Neural progenitor cell (in vitro differentiated cells): ENCODE measurements at places on chromosomes 1 and 21. TPM values are rescaled to one million over a fixed set of nuclear protein-coding genes. Genes with fewer than 3 reads are reported as not detected.

DNA sequence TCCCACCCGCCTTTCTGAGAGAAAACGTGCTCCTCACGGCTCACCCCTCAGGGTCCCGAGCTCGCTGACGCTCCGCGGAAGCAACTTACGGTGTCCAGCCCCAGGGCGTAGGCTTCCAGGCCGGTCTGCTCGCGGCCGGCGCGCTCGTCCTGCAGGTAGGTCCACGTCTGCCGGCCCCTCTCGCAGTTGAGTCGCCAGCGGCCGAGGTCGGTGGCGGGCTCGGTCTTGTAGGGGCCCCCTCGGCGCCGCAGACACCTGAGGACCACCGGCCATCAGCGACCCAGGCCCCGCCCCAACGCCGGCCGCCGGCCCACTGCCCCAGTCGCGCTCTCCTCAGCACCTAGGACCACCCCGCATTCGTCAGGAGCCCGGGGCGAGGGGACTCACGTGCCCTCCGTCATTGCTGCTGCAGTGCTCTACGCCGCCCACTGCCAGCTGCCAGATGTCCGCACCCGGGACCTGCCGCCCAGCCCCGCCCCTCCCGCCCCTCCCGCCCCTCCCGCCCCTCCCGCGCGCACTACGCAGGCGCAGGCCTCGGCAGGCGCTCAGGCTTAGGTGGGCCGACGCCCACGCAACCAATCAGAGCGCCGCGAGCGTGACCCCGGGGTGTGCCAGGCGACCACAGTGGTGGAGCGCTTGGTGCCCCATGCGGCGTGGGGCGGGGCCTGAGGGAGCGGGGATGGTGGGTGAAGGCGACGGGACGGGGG, at the start of gene LSS:
TSS of gene LSS (minus strand) at position 430 of the 707 bp plus-strand sequence. CDS start at position 401, 29 bp downstream.
- peak; percentile 99 for DNase-seq

- no peak for DNase-seq
Observed at GRCh38 chr1:192951691-192952460, 107.3 kb downstream of the UCHL5 start.

DNA sequence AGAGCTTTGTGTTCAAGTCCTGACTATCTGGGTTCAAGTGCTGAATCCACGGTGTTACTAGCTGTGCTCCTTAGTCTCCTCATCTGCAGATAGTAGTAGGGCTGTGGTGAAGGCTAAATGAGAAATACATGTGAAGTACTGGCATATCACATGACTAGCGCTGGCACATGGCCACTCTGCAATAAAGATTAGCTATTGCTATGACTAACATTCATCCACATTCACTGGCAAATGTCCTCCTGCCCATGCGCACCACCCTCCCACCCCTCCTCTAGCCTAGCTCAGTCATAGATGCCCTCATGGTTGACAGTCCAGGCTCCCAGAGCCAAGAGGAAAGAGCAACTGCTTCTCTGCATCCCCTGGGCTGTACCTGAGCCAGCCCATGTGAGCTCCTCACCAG, 8.5 kb upstream of the COL8A2 start:
- DNase-seq: no peak

DNA sequence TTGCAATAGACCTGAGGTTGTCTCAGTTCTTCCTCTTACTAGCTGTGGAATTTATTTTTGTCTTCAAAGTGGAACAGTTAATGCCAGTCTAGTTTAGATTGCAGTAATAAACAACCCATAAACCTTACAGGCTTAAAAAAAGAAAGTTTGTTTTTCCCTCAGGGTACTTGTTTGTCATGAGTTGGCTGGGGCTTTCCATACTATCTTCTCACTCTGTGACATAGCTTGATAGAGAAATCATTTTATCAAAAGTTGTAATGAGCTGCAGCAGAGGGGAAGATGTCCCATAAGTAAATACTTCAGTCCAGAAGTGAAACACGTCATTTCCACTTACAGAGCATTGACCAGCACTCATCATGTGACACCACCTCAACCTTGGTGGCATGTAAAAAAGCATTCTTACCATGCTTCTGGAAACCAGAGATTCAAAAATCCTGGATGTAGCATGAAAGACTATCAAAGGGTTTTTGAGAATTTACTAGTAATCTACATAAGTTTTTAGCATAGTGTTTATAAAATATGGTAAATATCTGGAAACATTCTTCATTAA, 62.8 kb upstream of the COL11A1 start:
- no peak for DNase-seq

DNA sequence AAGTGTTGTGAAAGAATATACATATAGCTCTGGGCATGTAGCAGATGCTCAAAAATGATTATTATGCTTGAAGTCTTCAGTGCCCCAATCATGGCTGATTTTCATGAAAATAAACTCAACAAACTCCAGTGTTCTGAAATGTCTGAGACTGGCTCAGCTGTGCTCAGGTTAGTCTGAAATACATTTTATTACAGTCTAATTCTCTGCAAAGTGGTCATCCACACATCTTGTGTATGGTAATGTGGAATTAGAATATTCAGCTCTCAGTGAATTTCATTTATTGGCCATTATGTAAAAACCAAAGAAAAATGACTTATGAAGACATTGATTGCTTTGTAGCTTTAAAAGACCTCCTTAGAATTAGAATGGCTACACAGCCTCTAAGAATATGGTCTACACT, 109.9 kb downstream of the DISC1 start:
- DNase-seq: no peak

DNA sequence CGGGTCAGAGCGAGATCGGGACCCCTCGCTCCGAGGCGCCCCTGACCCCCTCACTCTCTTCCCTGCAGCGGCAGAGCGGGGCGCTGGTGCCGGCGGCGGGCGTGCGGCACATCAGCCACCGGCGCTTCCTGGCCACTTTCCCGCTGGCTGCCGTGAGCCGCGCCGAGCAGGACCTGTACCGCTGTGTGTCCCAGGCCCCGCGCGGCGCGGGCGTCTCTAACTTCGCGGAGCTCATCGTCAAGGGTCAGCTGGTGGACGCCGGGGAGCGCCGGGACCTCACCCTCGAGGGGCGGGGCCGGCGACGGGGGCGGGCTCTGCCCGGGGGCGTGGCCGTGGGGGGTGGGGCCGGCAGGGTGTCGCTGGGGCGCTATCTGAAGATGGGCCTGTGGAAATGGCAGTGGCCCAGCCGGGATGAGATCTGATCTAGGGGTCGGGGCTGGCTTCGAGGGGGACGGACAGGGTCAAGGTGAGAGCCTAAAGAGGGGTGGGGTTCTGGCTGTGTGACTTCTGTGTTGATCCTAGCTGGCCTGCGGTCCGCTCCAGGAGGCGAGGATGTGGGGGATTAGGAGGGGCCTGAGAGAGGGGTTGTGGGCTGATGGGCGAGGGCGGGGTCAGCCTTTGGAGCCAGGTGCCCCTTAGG, 23.6 kb downstream of the PTPRU start:
- DNase-seq: peak; percentile 82

GRCh38 chr1:28441674-28442073, 64.2 kb upstream of the RCC1 start:
- no peak for DNase-seq

DNA sequence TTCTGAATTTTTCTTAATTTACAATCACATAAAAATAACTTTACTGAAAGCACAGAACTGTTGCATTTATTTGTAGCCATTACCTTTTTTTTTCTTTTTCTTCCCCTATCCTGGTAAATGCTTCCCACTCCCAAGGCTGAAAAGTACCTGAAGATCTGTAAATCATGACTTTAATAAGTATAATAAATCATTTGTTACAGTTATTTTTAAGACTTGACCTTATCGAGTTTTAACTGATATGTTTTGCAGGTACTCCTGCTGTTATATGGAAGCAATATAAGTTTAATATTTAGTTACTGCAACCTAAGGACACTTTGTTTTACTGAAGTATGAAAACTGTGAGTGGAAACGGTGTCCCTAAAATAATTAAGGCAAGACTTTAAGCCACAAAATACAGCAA, 142.6 kb downstream of the TTLL7 start:
- DNase-seq: no peak

DNA sequence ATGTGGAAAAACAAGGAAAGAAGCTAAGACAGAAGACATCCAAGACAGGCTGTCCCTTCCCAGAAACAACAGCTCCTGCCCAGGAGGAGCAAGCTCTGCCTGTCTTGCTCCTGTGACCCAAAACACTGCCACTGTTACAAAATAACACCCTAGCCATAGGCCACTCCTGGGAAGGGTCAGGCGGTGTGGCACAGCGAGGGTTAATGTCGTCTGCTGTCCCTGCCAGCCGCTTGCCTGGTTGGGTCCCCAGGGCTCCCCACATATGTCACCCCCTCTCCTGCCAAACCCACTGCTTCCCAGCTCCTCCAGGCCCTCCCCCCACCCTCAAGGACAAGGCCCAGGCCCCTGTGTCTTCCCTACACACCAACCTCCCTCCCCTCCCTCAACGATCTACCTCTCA, 3.9 kb upstream of the NHLH1 start:
- no peak for DNase-seq

GRCh38 chr21:18007121-18007520, 188.0 kb upstream of the C21orf91 start:
- no peak for DNase-seq

GRCh38 chr1:15975358-15975804, 520 bp downstream of the ZBTB17 start:
- peak; percentile 89 for DNase-seq

GRCh38 chr1:219564109-219564508, 48.8 kb downstream of the ZC3H11B start:
- DNase-seq: no peak

The SLFNL1 gene
- 0.19 TPM in 1 of 2 replicates, not detected in the other for total RNA-seq

The TMPRSS2 gene
- 0.99 and 1.5 TPM in 2 replicates for total RNA-seq

The CHI3L1 gene
- 0.95 and 1.7 TPM in 2 replicates for total RNA-seq

The CFAP45 gene
- not detected in 2 replicates for total RNA-seq

The MTARC2 gene
- total RNA-seq: not detected in 2 replicates

The CD2 gene
- 0.71 and 1.5 TPM in 2 replicates for total RNA-seq
